NCI-H1417 treated with DMSO at 0.1 percent for 48 hours (cell line): ENCODE measurements at places on chromosomes 12 and 14.
A peak's percentile ranks its signal among the peaks of the same experiment; 100 is the strongest.

DNA sequence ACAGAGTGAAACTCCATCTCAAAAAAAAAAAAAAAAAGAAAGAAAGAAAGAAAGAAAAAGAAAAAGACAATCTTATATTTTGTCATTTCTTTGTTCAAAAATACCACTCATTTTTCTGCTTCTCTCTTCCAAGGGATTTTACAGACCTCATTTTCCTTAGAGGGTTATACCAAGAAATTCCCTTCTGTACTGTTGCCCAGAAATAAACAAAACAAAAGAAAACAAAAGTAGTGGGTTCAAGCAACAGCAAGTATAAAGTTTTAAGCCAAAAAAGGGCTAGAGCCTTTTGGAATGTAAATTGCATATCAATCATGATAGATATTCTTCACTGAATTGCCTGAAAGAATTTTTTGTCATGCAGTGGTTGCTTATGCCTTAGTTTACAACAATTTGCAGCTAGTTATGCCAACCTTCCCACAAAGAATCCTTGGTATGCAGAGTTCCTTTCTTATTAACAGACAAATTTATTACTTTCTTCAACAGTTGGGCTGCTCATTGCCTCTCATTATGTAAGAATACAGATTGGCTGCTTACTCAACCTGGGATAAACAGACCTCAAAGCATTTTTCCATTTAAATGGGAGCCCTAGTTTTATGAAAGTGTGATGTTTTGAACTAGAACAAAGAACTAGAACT, 129.1 kb upstream of the PPFIA2 start:
- DNase-seq: no peak

DNA sequence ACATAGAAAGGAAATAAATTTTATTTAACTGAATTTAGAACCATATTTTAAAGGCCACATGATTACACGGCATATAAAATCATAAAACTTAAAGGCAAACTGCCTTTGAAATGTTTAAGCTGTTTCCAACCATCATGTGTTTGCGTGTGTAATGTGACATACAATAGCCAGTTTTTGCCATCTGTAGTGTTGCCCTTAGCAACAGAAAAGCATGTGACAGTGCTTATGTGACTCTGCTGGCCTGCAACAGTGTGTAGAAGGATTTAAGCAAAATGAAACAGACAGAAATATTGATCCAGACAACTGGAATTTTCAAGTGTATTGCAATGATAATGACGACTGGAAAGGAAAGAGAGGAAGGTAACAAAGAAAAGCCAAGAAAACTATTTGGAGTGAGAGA, 49.5 kb downstream of the TSPAN19 start:
- no peak for DNase-seq

GRCh38 chr12:120856980-120857379, 47.2 kb downstream of the SPPL3 start:
- DNase-seq: no peak

DNA sequence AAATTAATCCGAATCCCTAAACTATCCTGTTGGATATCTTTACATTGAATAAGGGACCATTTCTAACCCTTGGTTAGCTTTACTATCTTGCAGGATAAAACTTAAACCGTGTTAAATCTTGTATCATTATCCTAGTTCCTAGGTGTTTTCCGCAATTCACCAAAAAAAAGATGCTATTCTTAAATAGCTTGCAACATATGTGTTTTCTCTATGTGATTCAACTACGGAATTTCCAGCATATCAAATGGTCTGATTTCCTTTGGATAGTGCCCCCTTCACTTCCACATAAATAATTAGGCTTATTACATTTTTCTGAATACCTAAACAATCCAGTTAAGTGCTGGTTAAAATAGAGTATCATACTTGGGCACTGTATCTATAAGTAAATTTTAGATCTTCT, 130.3 kb downstream of the ITPR2 start:
- no peak for DNase-seq

- DNase-seq: no peak
Observed at GRCh38 chr12:111073370-111073769, 153.0 kb upstream of the MYL2 start.

DNA sequence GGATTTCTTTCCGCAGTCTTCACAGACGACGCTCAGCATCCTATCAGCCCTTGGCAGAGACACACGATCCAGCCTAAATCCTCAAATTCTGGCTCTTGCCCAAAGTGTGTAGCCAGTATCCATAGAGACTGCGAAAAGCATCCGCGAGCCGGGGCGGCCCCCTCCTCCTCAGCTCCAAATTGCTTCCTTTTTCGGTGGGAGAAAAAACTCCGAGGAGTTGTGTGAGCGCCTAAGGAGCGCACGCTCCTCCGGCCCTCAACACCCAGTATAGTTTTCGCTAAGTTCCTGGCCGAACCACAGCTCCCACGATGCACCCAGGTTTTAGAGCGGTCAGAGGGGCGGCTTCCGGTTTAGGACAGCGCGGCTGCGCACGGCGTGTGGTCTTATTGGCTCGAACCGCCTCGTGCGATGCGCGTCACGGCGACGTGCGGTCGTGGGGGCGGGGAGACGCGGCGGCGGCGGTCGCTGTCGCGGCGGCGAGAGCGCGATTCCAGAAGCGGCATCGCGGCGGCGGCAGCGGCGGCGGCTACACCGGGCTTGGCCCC, at the start of gene ADIPOR2:
Gene ADIPOR2, plus strand, starts transcription at position 493 of the 545 bp plus-strand sequence. CDS start 63,274 bp downstream, outside the sequence.
- DNase-seq: peak; percentile 93

- DNase-seq: no peak
Observed at GRCh38 chr12:64105026-64105425, 117.1 kb downstream of the KICS2 start.

GRCh38 chr14:53478174-53478573, 325.1 kb upstream of the DDHD1 start:
- no peak for DNase-seq

- peak; percentile 57 for DNase-seq
Observed at GRCh38 chr12:54560374-54560858, 11.0 kb downstream of the PDE1B start.

- no peak for DNase-seq
Observed at GRCh38 chr14:89723930-89724627, 230.5 kb downstream of the EFCAB11 start.

- DNase-seq: no peak
Observed at GRCh38 chr14:24631749-24632335, 2.1 kb downstream of the GZMB start.

GRCh38 chr12:92065018-92065499, 80.6 kb downstream of the BTG1 start:
- peak; percentile 67 for DNase-seq

DNA sequence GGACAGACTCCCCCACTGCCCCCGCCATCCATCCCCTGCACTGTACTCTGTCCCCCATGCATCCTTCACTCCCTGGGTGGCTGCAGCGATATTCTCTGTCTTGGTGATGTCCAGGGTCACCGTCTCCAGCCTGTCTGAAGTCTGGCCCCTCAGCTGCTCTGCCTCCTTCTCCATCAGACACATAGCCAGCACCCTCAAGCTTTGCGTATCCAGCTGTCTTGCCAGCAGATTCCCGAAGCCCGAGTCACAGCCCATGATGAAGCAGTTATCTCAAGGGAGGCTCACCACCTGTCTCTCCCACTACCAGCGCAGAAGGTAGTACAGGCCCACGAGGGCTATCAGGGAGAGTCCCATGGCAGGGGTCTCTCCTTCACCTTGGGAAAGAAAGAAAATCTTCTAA, 77.8 kb downstream of the HSD17B6 start:
- no peak for DNase-seq

GRCh38 chr12:44750468-44750867, 125.6 kb downstream of the NELL2 start:
- DNase-seq: no peak

DNA sequence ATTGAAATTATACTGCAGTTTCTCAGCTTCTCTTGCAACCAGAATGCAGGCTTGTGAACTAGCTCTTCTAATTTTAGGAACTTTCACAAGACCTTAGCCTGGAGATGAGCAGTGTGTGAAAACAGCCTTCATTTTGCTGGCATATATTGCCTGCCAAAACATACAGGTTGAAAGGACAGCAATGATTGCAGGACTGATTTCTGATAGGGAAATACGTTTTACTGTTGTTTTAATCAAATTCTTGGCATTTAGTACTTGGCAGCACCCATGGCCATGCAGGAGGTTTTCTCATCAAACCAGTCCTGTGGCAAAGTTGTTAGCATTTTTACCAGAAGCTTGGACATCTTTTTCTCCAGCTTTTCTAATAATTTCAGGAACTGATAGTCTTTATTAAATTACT, 91.9 kb upstream of the MUCL1 start:
- DNase-seq: no peak

DNA sequence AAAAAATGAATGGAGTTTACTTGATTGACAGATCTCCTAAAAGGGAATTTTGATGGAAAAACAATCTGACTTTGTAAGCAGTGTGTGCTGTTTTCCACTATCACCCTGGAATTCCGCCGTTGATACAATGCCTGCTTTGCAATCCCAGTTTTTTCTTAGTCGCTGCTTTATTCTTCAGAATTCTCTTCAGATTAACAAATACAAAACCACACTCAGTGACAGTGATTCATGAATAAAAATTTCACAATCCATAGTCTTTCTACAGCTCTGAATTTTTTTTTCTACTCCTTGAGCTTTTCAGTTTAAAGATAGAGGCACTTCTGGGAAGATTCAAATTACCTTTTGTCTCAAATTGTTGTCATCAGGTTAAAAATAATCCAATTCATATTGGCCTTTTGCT, 44.6 kb upstream of the KITLG start:
- no peak for DNase-seq

DNA sequence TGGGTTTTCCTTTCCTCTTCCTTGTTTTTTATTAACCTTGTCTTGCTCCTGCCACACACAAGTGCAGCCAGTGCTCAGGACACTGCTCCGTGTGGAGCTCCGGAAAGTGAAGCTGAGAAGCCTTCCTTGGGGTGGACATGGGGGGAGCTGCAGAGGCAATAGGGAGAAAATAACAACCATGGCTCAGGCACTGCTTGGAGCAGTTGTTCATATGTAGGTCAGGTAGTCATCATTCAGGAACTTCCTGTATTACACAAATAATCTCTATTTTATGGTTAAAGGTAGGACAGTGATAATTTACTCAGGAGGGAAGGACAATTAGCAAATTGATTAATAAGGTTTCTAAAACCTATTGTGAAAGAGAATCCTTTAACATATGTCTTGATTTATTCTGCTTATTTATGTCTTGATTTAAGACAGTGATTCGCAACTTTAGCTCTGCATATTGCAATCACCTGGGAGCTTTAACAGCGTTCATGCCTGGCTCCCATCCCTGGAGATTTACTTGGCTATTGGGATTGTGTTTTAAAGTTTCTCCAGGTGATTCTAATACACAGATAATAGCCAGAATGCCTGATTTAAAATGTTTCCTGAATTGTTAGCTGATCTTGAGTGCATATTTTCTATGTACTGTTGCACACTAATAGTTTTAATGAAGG, 92.1 kb downstream of the ETV6 start:
- no peak for DNase-seq

DNA sequence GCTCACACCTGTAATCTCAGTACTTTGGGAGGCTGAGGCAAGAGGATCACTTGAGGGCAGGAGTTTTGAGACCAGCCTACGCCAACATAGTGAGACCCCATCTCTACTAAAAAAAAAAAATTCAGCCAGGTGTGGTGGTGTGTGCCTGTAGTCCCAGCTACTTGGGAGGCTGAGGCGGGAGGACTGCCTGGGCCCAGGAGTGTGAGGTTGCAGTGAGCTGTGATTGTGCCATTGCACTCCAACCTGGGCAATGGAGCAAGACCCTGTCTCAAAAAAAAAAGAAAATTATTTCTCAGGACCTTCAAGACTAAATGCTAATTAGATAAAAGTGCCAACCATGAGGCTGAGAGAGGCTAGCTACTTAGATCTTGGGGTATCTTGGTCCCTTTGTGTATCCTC, 23.5 kb downstream of the OTUB2 start:
- no peak for DNase-seq

GRCh38 chr14:31090883-31091764, 64.9 kb upstream of the STRN3 start:
- DNase-seq: peak; percentile 8

- DNase-seq: no peak
Observed at GRCh38 chr14:38616959-38617358, 361.1 kb upstream of the CLEC14A start.
